Right forelimb (tissue), 1 donor: ENCODE measurements at places on chromosomes 16 and 17.

DNA sequence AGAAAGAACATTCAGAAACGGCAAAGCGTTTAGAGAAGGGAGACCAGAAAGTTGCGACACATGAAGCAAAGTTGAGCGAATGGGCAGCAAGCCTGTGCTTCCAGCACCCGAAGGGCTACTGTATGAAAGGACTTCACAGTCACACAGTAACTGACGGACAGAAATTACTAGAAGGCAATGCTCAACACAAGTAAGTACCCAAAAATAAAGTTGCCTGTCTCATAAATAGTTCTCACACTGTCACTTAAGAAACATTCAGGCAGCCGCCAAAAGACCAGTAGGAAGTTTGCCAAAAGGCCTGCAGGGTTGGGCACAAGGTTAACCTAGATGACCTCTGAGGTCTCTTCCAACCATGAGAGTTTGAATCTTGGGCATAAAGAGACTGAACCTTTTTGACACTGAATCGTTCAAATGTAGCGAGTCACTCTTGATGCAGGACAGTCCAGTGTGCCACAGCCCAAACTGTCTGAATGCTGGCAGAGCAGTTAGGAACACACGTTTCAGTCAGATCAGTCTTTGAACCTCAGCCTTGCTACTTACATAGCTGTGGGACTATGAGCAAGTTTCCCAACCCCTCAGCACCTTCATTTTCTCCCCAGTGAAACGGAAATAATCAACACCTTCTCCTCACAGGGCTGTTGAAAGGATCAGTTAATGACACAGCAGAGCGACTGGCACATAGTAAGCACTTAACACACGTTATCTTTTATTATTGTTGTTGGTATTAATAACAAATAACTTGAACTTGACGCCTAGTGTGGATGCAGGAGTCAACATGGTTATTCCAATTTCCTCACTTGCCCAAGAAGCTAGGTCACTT lies 10.4 kb downstream of the NCBP3 start:
- DNase-seq, result no peak

DNA sequence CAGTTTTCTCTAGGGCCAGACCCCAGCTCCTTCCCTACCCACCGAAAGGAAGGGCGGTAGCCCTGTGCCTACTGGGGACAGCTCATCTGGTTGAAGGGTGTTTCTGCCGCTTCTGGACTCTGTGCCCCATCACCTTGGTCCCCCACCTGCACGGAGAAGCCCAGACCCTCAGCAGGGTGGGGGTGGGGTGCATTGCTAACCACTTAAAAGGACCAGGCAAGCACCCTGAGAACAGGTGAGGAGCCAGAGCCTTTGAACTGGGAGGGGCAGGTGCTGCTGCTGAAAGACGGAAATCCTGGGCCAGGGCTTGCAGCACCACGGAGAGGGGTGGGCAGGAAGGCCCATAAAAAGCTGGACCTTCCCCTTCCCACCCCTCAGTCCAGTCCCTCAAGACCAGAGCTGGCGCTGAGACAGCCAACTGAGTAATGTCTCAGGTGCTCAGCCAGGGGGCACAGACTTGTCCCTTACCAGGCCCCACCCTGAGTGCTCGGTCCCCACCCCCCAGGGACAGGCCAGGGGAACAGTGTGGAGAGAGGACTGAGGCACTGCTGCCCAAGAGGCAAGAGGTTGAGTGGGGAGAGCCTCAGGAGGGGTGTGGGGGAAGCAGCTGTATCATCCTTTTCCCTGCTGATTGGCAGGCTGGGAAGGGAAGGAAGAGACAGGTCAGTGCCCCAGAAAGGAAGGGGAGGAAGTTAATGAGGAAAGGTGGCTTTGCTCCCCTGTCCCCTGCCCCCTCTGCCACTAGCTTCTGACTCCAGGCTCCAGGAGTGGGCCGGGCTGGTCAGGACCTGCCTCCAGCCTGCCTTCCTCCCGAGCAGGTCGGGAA lies 10.9 kb upstream of the SP2 start:
- no peak for DNase-seq

DNA sequence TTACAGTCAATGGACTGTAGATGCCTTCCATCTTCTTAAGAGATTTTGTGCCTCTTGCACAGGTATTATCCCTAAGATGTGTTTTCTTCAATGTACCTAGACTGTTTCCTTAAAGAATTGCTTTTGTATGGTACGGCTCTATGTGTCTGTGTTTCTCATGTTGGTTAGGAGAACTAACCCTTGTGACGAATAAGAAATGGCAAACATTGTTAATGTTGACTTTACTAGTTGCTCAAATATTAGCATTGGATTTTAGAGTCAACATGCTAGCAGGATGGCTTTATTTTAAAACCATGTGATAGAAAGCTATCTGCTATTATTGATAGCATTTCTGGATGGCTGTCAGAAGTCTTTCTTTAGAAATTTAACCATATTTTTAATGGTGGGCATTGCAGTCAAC lies 34.5 kb downstream of the WWOX start:
- DNase-seq, result no peak

DNA sequence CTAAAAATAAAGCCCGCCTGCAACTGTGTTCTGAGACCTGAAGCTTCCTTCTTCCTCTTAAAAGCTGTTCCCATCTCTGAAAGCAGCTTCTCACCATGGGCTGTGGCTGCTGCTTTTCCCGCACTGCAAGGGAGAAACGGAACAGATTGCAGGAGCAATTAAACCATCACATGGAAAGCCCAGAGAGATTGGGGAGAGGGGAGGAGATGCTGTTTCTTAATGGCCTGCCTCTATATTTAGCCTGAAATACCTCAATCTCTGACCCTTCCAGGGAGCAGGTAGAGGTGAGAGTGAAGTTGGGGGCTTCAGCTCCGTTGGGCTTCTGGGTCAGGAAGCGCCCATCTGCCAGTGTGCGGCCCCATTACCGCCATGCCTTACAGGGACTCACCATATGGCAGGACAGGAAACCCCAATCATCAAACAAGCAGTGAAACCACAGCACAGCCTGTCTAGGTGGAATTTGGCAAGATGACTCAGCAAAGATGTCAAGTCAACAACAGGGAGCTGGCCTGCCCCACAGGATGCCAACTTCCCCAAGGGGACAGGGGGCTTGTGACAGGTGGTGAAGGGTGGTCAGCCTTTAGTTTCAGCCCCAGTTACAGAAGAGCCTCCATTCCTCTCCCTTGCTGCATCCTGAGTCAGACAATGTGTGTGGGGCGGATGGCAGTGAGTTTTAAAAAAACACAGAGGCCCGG lies 286.6 kb upstream of the CCL2 start:
- DNase-seq, result no peak

- no peak for DNase-seq
Measured at GRCh38 chr17:48486557-48486956, 44.3 kb downstream of the HOXB1 start.

DNA sequence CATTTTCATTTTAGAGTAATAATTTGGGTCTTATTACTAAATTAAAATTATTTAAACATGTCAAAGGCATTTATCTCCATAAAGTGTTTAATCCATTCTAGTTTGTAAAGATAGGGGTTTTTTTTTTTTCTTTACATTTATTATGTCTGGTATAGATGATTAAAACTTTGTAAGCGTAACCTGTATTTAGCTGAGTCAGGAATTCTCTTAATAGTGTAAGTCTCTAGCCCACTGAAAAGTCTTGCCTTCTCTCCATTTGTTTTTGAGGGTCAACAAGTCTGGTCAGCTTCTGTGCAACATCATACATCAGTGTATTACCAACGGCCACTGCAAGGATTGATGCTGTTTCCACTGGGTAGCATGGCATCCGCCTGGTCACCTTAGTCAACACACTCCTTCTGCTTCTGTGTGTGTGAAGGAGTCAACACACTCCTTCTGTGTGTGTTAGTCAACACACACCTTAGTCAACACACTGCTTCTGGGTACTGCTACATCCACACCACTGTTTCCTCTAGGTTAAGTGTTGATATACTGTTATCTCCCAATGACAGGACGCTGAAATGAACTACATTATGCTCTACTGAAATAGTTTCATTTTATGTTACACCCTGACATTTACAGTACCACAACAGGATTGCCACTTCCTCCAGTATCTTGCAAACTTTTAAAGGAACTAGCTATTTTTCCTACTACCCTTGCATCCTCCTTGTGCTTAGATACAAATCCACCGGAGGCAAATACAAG lies 37.3 kb upstream of the VWA3A start:
- no peak for DNase-seq

DNA sequence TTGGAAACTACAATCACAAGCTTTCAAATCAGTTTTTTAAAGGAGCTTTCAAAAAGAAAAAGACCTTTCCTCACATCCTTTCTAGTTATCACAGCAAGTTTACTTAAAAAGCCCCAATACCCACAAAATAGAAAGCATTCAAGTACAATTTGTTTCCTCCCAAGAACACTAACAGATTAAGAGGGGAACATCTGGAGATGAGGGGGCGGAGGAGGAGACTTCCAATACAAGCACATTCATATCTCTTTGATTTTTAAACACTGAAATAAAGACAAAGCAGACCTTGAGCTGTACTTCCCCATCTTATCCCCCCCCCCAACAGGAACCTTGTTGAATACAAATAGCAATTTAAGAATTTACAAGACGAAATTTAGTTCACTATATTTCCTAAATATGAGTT lies 2.0 kb downstream of the YWHAE start:
- DNase-seq, result no peak

- no peak for DNase-seq
Measured at GRCh38 chr17:42347198-42347597, 41.0 kb downstream of the STAT3 start.

- no peak for DNase-seq
Measured at GRCh38 chr16:27318392-27319256, 4.8 kb downstream of the IL4R start.

GRCh38 chr17:7888184-7888920 lies at the start of gene CHD3:
CHD3 (plus strand) TSS chr17:7888789; CDS start chr17:7889001, 212 bp downstream.
- DNase-seq, result peak; percentile 46

GRCh38 chr17:72467841-72468653 lies 347.2 kb downstream of the SOX9 start:
- DNase-seq, result peak; percentile 65

DNA sequence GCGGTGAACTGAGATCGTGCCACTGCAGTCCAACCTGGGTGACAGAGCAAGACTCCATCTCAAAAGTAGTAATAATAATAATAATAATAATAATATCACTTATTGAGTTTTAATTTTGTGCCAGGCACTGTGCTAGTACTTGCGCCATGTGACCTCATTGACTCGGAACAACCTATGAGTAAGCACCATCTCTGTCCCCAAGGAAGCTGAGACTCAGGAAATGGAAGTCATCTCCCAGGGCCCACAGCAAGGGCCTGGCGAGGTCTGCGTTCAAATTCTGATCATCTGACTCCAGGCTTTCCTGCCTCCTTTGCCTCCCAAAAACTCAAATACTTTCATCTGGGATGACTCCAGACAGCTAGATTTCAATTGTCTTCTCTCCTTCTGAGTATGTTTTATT lies 162.9 kb downstream of the SEC14L1 start:
- DNase-seq, result no peak

- no peak for DNase-seq
Measured at GRCh38 chr16:924806-925205, 46.0 kb downstream of the LMF1 start.

- DNase-seq, result no peak
Measured at GRCh38 chr17:80780381-80781198, 211.1 kb upstream of the CHMP6 start.

DNA sequence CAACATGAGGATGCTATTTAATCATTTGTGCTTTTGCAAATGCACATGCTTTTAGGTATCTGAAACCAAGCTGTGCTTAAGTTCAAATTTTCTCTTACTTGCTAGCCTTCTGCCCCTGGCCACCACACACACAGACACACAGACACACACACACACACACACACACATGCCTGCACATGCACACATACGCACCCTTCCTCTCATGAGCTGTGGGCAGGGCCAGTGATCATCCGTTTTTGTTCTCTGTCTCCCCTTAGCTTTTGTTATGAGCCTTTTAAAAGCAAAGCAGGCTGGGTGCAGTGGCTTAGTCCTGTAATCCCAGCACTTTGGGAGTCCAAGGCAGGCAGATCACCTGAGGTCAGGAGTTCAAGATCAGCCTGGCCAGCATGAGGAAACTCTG lies 34.2 kb downstream of the CD300LF start:
- DNase-seq, result no peak

- DNase-seq, result peak; percentile 77
Measured at GRCh38 chr17:75877752-75878173, 618 bp downstream of the TRIM47 start.
